NK-92 treated with Interleukin-12 subunit alpha and Interleukin-12 subunit beta, amount 100 ng/mL, for 24 hours (cell line): ENCODE measurements at places on chromosomes 6 and 20.

DNA sequence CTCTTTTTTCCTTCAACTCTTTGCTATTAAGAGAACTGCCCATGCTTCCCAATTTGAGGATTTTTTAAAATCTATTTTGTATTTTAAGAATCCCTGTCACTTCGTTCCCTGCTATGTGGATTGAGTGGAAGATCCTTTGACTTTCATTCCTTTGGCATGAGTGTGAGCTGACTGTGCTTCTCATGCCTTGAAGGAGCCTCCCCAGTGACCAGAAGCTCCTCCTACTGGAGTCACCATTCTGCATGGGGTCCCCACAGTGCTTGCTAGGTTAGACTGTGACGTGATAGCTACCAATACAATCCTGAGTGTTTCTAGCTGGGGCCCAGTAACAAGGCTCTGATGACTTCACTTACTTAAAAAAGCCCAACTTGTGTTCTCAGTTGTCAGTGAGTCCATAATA is 104.4 kb upstream of the LAMP5 start:
- DNase-seq = no peak

GRCh38 chr6:156928972-156929371 is 151.8 kb downstream of the ARID1B start:
- no peak for DNase-seq

GRCh38 chr20:34536798-34537394 is 20.7 kb downstream of the DYNLRB1 start:
- no peak for DNase-seq

- no peak for DNase-seq
These were observed 177.6 kb downstream of the UST start for GRCh38 chr6:148924226-148925012.

- DNase-seq = no peak
These were observed 54.2 kb downstream of the TFAP2C start for GRCh38 chr20:56683077-56683865.

- DNase-seq = no peak
These were observed 86.4 kb upstream of the TENT5A start for GRCh38 chr6:81838724-81839426.

DNA sequence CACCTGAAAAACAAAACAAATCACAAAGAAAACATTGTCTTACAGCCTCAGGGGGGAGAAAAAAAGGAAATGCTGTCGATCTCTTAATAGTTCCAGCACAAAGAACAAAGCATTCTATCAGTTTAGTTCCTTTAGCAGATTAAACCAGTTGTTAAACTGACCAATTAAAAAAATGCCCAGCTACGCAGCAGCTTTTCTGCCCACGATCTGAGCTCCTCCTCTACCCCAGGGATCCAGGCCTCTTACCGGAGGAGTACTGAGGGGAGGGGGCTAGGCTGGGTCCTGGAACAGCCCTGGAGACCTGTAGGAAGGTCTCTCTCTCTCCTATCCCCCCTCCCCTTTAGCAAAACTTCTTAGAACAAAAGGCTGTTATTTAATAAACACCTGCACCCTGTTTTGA is 13.4 kb downstream of the PTK7 start:
- no peak for DNase-seq

GRCh38 chr6:57193177-57193576 is 21.1 kb downstream of the BAG2 start:
- no peak for DNase-seq

DNA sequence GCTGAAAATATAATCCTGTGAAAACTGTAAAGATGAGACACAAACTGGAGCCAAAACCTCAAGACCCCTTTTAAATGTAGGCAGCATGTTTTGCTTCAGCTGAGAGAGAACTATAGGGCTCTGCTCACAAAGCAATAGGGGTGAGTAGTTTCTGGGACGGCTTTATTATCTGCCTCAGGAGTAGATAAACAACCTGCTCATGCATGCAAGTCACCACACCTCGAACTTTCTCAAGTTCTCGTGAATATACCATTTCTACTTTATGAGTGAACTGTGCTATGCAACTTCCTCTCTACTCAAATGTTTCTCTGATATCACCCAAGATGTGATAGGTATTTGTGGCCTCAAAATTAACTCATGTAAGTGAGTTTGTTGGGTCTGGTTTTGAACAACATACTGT is 7.5 kb upstream of the OOEP start:
- DNase-seq = no peak

- no peak for DNase-seq
These were observed 52.4 kb downstream of the ATP9A start for GRCh38 chr20:51715856-51716185.

GRCh38 chr20:20235681-20236080 is 132.2 kb upstream of the INSM1 start:
- DNase-seq = no peak

DNA sequence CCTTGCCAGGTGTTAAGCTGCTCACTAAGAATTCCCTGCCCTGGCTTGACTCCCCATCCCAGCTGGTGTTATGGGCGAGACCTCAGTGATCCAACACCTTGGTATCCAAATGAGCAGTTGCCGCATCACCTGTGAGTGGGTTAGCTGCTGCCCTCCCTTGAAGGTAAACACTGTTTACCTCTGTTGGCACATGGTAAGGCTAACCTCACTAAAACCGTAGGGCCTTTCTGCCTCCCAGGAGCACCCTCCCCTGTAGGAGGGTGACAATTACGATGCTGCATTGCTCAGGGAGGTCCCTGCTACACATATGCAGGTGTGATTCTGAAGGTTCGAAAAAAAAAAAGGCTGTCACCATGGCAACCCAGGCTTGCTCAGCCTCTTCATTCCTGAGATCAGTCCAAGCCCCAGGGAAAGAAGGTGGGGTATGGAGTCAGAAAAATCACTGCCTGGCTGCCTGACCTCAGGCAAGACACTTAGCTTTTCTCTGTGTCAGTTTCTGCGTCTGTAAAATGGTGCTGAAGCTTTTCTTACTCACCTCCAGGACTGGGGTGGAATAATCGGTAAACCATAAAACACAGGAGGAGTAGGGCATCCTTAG is 19.5 kb downstream of the PNPLA1 start:
- DNase-seq = no peak

DNA sequence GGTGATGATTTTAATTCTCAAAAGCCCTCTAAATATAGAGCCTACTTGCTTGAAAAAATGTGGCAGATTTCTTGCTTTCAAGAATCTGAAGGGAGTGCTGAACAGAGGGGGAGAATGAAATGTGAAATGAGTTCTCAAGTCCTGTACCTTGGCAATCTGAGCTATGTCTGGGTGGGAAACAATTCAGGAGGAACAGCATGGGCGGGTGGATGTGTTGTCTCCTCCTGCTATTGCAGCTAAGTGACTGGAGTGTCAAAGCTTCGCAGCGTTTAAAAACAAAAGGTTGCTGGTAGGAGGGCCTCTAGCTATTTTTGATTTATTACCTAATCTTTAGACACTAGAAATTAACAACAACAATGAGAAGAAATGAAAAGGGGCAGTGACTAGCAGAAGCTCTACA is 102.5 kb upstream of the ARG1 start:
- no peak for DNase-seq

GRCh38 chr6:131024565-131024964 is 38.5 kb downstream of the EPB41L2 start:
- no peak for DNase-seq

- DNase-seq = no peak
These were observed 4.6 kb downstream of the OR2H2 start for GRCh38 chr6:29589423-29590048.

GRCh38 chr6:50362706-50363105 is 313.0 kb upstream of the DEFB112 start:
- DNase-seq = no peak

DNA sequence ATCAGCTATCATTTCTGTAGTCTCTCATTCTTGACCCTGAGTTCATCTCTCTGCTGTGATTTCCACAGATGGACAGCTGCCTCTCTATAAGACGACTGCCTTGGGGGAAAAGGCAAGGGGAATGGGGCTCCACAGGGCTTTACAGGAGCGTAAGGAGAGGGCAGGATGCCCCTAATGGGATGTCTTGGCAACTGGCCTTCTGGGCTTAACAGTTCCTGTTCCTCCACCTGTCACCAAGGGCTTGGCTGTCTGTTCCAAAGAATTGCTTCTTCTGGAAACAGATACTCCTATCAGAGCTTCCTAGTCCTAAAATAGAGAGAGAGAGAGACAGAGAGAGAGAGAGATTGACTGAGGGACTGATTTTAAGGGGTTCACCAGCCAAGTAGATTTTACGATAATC is 181.9 kb downstream of the TMEM200A start:
- DNase-seq = no peak

DNA sequence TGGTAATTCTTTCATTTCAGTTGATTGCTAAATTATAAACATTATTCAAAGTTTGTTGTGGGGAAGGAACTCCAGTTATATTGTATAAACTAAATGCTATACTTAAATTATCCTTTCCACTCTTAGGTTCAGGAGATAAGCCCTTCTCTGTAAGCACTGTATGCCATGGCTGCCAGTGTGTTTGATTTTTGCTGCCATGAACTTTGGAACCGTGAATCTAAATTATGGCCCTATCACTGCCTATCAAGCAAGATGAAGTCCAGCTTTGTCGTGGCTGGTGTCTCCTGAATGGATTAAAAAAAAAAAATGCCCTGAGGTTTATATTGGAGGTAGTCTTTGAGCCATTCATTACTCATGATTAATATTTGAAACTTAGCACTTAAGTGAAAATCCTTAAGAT is 44.7 kb downstream of the CDC5L start:
- DNase-seq = no peak

DNA sequence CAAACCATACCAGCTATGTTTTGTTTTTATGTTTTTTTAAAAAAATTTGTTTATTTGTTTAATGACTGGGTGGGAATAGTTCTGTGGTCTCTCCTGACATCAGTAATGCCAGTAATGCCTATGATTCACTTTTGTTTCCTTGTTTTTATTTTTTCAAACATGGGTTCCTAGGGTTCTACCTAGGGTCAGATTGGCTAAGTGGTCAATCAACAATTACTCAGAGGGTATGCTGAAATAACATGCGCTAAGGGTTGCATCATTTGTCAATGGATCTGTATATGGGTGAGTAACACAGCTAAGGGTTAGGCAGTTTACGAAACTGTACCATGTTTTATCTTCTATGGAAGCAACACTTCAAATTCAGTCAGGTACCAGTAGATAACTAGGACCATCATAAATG is 583.8 kb upstream of the GJE1 start:
- no peak for DNase-seq

GRCh38 chr20:13402171-13402760 is 181.2 kb downstream of the ISM1 start:
- DNase-seq = no peak

DNA sequence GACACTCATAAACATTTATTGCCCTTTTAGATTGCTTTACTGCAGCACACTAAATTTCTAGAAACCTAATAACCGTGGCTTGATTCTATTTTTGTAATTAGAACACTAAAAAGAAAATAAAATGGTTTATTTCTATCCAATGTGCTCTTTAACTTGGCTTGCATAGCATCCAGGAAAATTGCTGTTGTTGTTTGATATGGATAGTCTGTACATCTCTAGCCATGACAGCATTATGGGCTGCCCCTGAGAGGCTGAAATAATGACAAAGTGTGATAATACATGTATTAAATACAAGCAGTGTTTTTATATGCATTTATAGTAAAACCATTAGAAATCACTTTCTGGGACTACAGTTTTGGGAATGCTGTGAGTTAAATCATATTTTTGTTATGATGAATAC is 472.5 kb downstream of the EPM2A start:
- no peak for DNase-seq

- DNase-seq = no peak
These were observed 123.7 kb upstream of the FOXQ1 start for GRCh38 chr6:1188199-1188598.

DNA sequence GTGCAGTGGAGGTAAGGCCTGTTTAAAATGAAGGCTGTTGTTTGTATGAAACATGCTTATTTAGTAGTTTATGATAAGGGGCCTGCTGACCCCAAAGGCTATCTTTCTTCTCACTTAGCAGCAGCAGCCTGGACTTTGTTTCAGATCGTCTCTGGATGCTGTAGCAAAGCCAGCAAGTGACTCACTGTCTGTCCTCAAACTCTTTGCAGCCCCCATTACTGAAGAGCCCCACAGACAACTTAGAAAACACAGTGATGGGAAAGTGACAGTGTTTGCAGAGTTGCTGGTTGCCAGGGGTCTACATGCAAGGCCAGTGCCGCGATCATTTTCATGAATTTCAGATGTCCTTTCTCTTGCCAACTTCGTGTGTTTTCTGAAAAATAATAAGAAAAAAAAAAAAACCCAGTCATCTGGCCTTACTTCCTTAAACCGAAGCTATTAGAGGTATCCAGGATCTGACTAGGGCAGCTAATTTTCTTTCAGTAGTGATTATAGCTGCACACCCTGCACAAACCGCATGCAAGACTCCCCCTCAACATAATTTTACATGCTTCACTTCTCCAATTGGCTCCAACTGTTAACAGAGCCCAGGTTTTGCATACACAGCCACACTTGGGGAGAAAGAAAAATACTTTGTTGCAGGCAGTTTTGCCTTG is 11.6 kb upstream of the F13A1 start:
- DNase-seq = no peak

- DNase-seq = no peak
These were observed 48.2 kb downstream of the DCBLD1 start for GRCh38 chr6:117530467-117531242.

DNA sequence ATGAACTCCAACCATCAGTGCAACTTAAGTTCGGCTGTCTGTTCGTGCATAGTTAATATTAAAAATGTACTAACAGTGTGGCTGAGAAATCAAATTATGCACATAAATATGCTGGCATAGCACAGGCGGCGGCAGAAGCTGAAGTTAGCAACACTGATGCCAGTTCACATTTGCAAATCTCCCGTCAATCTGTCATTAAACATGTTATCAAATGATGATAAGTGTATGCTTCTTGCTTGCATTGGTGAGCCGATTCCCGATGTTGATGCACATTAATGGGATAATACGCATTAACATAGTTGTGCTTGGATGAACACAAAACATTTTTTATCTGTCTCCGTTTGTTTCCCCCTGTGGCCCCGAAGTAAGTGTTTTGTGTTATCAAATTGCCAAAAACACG is 309.4 kb downstream of the ZNF217 start:
- no peak for DNase-seq

GRCh38 chr6:11161031-11161956 is 49.8 kb upstream of the ERVFRD-1 start:
- DNase-seq = no peak

DNA sequence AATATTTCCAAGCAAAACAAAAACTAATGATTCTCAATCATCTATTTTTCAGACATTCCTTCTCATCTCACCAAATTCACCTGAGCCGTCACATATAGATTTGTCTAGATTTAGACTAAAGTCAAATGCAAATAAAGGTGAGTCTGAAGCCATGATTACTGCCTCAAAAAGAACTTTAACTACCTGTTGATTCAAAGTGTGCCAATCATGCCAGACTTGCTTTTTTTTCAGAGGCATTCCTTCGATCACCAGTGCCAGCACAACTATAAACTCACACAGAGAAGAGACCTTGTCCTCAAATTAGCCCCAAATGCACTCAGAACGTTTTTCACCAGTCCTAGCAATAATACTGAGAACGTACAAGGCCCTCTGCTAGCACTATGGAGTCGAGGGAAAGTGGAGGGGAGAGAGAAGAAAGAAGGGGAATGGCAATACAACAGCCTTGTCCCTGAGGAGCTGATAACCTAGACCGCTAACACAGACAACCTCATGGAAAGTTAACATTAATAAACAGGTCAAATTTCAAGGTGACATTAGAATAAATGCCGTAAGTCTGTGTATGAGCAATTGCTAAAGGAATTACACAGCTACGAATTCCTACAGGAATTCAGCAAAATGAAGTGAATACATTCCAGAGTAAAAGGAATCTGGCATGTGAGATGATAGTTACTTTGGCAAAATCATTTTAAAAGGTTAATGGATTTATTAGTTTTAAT is 60.9 kb downstream of the EPB41L2 start:
- no peak for DNase-seq
